Stimulated activated CD8-positive, alpha-beta memory T cell treated with anti-CD3 and anti-CD28 coated beads, Interleukin-15, amount 100 ng/mL, for 24 hours (primary cell): ENCODE measurements at places on chromosomes 5 and 9.

- DNase-seq: no peak
Observed at GRCh38 chr9:85994191-85994590, 53.2 kb downstream of the NAA35 start.

DNA sequence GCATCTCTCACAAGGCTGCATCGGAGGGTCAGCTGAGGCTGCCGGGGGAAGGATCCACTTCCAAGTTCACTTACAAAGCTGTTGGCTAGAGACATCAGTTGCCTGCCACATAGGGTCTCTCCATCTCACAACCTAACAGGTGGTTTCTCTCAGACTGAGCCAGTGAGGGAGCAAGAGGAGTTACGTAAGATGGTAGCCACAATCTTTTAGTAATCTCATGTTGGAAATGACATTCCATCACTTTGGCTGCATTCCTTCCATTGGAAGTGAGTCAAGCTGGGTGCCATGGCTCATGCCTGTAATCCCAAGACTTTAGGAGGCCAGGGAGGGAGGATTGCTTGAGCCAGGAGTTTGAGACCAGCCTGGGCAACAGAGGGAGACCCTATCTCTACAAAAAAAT lies 7.4 kb upstream of the GRK6 start:
- no peak for DNase-seq

DNA sequence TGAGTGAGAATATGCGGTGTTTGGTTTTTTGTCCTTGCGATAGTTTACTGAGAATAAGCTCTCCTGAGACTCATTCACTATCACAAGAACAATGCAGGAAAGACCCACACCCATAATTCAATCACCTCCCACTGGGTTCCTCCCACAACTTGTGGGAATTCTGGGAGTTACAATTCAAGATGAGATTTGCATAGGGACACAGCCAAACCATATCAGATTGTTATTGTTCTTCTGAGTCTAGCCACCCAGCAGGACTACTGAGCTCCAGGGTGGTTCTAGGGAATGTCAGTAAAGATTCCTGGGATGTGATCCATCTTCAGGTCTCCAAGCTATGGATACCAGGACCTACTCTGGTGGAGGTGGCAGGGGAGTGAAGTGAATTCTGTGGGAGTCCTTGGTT lies 2075.1 kb upstream of the CDH9 start:
- no peak for DNase-seq

DNA sequence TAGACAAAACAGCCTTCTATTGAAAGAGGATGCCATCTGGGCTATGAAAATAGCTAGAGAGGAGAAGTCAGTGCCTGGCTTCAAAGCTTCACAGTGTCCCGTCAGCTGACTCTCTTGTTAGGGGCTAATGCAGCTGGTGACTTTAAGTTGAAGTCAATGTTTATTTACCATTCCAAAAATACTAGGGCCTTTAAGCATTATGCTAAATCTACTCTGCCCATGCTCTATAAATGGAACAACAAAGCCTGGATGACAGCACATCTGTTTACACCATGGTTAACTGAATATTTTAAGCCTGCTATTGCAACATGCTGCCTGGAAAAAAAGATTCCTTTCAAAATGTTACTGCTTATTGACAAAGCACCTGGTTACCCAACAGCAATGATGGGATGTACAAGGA lies 309.1 kb downstream of the NTRK2 start:
- DNase-seq: no peak

DNA sequence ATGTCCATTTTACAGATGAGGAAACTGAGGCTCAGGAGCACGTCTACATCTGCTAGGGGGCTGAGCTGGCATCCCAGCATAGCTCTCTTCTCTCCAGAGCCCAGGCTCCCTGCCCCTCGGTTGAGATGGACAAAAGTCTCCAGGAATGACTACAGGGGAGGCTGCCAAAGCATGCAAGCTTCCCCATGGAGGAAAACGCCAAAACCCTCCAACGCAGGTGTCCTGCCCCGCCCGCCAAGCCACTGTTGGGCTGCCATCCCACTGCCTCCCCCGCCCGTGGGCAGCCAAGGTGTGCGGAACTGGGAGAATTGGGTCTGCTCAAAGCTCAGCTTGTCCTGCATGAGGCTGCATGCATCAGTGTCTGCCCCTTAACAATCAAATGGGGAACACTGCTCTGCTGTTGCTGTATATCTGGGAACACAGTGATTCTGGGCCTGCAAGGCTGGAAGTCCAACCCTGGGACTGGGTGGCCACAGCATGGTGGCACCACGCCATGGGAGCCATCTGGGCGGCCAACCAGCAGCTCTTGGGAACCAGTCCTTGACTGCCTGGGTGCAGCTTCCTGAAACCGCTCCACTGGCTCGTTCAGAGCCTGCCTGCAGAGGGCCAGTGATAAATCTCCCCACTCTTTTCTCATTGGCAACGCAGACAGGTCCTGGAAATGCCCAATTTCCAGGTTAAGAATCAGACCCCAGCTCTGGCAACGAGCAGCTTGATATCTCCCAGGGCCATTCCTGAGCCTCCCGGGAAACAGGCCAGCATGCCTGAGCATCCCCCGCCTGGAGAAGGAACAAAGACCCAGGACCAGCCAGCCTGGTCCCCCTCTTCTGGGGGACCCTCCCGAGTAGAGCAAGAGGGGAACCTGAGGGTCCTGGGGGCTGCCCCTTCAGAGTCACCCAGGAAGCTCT lies 3.5 kb downstream of the RALGDS start:
- DNase-seq: no peak

GRCh38 chr5:126852091-126852571 lies 75.2 kb downstream of the LMNB1 start:
- DNase-seq: no peak

- no peak for DNase-seq
Observed at GRCh38 chr5:19753579-19753978, 234.4 kb downstream of the CDH18 start.
